ENCODE measurements at places on chromosomes 4 and X.

DNA sequence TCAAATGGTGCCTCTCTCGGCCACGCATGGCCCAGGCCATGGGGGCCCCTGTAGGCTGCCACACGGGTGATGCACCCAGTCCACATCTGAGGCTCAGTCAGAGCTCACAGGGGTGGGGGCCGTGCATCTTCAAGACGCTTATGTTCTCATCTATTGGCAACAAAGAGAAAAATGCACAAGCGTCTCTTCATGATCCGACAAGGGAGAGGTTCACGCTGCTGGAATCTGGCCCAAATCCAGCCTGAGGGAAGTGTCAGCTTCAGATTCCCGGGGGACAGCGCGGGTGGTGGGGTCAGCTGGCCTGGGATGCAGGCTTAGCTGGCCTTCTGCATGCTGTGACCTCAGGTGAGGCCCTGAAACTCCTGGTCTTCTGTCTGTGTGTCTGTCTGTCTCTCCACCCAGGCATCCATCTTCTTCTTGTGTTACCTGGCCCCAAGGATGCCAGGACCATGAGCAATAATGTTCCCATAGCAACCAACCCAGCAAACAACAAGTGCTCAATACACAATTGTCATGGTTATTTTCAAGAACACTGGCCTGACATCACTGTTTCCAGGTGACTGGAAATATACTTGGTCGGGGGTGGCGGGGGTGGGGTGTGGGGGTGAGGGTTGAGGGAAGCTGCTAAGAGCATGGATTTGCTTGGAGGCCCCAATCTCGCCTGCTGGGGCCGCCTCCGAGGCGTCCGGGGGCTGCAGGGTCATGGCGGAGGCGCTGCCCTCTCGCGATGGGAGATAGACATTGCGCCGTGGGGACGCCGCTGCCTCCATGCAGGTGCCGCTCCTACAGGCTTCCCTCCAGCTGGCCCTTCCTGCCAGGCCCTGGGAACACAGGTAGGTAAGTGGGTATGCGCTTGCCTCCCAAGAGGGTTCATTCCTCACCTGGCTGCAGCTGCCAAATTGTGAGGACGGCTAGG lies 48.3 kb downstream of the ABLIM2 start:
- DNase-seq = no peak

- no peak for DNase-seq
These were observed 79.5 kb downstream of the RASGEF1B start for GRCh38 chr4:81392164-81392563.

DNA sequence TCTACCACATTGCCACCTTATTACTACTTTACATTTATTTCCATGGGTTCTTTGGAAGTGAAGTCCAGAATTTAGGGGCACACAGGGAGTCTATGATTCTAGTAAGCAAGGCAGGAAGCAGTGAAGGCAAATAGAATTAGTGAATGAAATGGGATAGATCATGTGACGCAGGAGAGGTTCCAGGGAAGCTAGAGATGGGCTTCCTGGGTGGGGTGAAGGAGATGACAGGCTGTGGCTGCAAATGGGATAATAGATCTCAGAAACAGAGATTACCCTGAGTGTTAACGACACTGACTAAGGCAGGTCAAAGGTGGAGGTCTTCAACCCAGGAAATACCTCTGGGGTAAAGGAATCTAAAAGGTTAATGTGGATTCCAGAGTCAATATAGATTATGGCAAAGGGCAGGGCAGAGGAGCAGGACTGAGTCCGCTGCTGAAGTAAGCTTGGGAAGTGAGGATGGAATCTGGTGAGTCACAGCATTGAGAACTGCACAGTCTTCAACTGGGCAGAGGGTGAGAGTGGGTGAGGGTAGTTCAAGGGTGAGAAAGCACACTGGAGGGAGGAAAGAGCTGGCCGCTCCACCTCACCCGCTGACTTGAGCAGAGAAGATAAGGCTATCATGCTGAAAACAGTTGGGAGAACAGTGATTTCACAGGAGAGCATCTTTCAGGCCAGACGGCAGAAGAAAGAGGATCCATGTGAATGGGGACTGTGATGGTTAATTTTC lies 70.8 kb downstream of the ANXA3 start:
- DNase-seq = no peak

DNA sequence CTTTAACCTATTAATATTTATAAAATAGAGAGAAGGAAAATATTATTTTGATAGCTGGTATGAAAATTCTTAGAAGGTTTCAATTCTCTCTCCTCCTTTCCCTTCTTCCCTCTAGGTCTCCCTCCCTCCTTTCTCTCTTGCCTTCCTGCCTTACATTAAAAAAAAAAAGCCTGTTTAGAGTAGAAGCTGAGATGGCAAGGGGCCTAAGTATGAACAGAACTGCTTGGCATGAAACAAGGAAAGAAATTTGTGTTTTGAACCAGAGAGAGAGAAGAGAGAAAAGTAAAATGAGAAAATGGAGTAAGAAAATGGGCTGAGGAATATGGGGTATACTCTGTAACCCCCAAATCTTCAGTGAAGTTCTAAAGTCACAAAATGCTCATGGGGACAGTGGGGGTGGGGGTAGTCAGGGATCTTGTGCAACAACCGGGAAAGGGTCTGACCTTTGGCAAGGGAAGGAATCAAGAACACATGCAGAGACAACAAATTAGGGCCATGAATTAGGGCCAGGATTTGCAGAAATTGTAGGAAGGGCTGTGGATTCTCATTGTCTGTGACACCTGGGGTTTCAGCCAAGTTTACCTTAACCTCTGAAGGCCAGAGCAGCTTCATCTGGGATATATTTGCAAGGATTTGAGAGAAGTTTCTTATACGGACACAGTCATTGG lies 30.6 kb downstream of the SUPT20HL2 start:
- DNase-seq = no peak

DNA sequence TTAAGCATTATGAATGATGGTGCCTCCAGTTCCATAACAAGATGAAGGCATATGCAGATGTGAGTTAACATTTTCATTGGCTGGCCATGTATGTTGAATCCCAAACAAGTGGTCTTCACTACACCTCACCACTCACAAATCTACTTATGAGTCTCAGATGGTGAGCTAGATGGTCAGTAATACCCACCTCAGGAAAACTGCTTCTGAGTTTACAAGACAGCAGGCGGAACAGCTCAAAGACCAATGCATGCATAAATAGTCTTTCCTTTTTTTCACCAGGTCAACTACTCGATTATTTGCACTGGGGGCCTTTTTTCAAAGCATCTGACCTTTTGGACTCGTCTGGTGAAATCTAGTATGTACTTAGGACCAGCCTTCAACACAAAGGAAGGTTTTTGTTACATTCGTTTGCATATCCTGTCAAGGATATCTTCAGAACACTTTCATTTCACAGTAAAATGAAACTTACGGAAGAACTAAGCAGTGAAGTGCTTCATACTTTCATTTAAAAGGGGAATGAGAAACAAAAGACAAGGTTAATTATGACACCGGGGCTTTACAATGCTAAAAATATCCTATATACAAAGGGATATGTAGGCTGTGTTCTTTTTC lies 23.1 kb upstream of the TLR7 start:
- DNase-seq = no peak

DNA sequence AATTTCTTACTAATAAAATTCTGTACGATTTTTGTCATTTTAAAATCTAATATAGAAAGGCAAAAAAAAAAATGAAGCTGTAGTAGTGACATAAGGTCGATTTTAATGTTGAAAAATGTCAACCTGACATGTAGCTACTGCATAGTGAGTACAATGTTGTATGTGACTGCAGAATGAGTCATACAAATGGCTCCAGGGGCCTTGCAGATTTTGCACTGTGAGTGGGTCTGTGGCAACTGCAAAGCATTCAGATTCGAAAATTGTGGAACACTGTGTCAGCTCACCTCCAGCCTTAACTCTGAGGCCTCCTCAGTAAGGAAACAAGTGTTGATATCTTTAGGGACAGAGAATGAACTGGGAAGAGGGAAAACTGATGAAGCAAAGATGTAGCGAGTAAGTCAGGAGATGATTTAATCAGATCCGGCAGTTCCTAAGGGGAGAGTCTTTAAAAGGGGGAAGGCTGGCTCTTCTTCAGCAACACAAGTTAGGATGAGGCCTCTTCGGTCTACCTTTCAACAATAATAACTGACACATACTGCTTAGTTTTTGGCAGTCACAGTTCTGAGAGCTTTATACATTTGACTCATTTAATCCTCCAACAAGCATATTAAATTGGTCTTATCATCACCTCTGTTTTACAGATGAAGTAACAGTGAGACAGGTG lies 24.9 kb downstream of the TKTL2 start:
- no peak for DNase-seq

Data from substantia nigra (tissue), 51 donors.